Tibial nerve (tissue), 4 donors: ENCODE measurements at places on chromosomes 4 and X. TPM values are rescaled to one million over a fixed set of nuclear protein-coding genes. Genes with fewer than 3 reads are reported as not detected.

DNA sequence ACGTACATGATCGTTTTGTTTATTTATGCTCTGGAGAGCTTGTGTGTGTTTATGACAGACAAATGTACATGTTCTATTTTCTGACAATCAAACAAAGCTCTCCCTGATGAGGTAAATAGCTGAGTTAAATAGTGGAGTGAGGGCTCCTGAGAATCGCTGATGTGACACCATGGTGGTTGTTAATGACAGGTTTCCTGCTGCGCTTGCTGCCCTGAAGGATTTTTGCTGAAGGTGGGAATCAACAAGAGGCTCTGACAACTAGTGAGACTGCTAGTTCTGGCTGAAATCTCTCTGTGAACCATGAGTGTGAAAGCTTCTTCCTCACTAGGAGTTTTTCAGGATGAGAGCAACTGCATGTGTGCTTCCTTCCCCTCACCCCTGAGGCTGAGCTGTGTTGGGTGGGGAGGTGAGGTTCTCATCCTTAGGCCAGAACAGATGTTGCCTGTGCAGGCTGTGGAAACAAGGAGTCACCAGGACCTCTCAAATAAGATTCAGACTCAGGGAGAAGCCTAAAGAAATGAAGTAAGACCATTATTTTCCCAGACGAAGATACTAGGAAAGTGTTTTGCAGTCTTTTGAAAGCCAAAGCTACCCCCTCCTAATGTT is 173.4 kb upstream of the JADE1 start:
- DNase-seq = no peak

DNA sequence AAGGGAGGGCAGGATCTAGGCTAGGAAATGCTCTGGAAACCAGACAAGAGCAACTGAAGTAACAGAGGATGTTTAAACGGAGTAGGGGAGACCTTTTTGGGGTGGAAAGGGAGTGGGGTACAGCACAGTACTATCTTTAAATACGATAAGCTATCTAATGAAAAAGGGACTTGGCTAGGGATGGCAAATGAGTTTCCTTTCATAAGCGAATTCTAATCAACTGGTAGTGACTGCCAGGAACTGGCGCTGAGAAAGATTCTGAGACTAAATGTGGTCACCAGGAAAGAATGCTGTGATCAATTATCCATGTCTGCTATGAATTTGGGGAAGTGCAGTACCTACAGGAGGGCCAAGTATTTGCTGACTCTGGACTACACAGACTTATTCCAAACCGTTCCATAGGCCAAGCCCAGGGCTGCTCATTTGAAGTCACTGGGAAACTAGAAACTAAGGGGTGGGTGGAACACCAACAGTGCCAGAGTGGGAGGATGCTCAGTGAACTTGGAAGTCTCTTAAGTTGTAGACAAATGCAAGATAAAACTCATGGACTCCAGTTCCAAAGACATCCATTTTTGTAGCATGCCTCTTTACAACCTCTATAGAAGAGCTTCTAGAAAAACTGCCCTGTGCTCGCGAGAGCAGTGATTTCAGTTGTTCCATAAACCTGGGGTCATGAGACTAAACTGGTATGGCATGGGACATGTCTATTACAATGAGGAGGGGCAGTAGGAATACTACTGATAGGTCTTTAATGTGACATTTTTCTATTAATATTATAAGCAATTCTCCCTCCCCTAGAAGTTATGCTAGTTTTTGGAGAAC is 2.0 kb downstream of the TRAPPC2 start:
- no peak for DNase-seq

DNA sequence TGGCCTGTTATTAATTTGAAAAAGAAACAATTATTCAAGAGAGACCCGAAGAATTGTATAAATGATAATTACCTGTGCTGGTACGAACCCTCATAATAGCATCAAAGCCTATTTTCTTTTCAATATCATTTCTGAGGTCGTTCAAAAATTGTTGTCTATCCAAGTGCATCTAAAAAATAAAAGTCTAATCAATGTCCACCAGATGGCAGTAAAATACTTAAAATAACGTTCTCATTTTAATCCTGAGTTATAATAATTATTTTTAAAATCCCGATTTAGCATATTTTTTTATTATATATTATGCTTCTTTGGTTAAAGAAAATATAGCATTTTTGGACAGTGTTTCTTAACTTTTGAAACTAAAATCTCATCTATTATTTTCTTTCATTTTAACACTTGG is 55.7 kb downstream of the METTL14 start:
- DNase-seq = no peak

DNA sequence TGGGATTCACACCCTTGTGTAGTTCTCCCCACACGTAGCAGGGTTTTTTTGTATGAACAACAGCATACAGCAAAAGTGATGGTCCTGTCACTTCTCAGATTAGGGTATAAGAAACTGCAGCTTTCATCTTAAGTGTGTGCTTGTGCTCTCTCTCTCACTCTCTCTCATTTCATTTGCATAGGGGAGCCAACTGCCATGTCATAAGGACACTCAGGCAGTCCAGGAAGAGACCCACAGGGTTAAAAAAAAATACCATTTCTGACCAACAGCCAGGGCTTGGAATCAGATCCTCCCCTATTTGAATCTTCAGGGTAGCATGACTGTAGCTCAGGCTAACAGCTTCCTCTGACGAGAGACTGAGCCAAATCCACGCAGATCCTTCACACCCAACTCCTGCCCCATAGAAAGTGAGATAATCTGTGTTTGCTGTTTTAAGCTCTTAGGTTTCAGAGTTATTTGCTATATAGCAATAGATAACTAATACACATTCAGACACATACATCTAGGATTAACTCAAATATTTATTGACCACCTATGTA is 331.2 kb downstream of the PAPSS1 start:
- no peak for DNase-seq

DNA sequence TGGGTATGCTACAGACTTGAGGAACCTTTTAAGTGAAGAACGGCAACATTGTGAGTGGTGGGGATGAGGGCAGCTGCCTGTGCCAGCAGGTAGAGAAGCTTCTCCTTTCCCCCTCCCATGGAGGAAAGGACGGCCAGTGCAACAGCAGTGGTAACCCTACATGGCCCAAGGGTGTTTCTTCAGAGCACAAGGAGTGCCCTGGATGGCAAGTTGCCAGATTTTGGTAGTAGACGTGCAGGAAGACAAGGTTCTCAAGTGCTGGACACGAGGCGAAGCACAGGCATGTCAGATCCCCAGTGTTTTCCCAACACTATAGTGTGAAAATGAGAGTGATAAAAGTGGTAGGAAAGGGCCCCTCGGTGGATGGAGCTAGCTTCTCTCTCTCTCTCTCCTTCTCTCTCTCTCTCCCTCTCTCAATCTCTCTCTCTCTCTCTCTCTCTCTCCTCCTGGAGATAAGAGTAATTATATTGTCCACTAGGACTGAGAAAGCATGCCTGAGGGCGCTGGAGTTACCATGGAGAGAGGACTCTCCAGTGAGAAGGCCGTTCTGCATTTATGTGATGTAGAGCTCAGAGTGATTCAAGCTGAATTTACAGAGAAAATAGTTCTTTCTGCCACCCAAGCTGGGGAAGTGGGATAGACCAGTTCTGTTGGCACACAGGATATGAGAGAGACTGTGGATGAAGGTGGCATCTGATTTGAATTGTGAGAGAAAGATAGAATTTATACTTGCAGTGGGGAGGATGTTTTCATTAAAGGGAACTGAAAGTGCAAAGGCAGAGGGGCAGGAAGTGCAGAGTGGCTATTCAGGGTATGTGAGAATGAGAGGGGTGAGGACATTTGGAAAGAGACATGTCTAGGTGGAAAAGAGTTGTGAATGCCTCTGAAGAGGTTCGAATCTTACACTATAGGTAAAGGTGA is 25.7 kb upstream of the TRPC3 start:
- DNase-seq = no peak

DNA sequence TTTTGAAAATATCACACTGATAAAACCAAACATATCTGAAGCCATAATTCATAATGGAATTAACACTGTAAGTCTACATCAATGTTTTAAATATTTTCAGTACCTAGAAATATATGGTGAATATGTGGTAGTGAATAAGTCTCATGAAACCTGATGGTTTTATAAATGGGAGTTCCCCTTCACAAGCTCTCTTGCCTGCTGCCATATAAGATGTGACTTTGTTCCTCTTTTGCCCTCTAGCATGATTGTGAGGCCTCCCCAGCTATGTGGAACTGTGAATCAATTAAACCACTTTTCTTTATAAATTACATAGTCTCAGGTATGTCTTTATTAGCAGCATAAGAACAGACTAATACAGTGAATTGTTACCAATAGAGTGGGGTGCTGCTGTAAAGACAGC is 536.8 kb upstream of the GALNT7 start:
- DNase-seq = no peak

The RGS12 gene
- total RNA-seq = 33.3 TPM

The ELOVL6 gene
- total RNA-seq = 8.4 TPM

GRCh38 chrX:137916090-137916746 is 350.3 kb downstream of the ZIC3 start:
- no peak for DNase-seq

DNA sequence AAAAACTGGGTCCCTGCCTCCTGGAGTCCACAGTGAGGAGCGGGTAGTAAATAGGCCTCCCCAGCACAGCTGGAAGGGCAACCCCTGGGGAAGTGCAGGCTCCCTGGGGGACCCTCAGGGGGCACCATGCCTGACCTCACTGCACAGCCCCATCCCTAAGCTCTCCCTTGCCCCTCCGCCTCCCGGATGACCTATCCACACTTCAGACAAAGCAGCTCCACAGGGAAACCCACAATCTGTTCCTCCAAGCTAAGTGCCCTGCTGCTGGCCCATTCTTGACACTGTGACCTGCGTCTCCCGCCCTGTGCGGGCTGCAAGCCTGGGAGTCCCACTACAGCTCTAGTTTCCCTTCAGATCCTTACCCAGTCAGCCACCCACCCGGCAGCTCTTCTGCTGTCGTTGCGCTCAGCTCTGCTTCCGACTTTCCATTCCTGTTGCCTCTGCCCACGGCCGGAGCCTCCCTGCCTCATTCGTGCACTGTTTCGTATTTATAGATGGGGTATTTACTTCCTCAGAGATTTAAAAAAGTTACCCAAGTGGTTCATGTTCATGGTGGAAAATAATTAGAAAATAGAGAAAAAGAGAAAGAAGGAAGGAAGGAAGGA is 47.0 kb upstream of the STOX2 start:
- DNase-seq = no peak

GRCh38 chrX:53674581-53674980 is 11.9 kb downstream of the HUWE1 start:
- no peak for DNase-seq
